COLO829 (cell line): ENCODE measurements at places on chromosomes 5 and 9.
A peak's percentile ranks its signal among the peaks of the same experiment; 100 is the strongest.

- no peak for DNase-seq
Observed at GRCh38 chr5:134114886-134115805, 665 bp downstream of the TCF7 start.

DNA sequence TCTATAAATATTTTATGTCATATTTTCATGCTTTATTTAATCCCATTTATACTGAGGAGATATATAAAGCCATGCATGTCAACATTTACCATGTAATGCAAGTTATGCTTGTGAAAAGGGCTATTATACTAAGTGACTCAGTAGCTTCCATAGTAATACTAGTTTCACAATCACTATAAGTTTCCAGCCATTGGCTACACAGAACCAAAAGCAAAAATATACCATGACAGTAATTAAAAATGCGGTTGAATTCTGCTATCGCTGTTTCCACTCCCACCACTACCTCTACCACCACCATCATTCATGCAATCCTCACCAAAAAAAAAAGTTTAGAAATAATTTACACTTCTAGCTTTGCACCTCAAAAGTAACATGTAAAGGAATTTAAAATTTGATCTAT is 60.2 kb downstream of the MLLT3 start:
- no peak for DNase-seq

DNA sequence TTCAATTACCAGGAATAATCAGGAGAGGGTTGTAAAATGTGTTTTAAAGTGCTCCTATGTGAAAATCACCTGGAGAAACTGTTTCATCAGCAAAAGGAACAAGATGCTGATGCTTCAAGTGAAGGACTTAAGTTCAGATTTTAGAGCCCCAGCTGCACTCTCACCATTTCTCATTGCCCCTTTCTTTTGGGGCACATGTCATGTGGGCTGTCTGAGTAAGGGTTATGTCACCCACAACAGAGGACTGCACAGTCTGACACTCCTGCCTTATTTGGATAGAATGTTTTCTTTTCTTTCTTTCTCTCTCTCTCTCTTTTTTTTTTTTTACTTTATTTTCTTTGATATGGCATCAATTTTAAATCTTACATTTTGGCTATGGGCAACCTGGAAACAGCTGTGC is 204.1 kb upstream of the EFNA5 start:
- no peak for DNase-seq

- DNase-seq = no peak
Observed at GRCh38 chr5:110896901-110897300, 158.1 kb downstream of the SLC25A46 start.

DNA sequence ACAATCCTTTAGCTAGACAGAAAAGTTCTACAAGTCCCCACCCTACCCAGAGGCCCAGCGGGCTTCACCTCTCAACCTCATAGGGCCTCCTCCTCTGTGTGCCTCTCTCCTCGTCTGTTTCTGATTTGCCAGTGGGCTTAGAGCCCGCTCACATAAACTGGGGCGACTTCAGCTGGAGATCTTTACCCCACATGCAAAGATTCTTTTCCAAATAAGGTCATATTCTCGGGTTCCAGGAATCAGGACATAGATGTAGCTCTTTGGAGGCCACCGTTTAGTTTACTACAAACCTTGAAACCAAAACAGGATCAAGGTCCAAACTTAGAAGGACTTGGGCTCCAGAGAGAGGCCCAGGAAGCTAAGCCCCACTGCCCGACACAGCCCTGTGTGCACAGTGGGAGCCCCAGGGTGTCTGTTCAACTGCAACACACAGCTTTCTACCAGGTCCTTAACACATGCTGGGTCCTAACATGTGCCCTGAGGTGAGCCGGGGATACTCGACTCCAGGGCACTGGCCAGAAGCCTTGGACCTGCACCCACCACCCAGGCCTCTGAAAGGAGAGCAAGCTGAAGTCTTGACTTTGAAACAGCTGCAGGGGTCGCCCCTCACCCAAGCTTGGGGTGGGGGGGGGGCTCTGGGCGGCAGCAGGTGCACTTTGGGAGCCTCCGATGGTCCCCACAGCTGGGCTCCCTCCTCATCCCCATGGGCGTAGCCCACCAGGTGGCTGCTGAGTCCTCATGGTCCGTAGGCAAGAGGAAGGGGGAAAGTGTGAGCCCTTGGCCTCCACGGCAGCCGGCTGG is 26.8 kb upstream of the SLC12A7 start:
- no peak for DNase-seq

GRCh38 chr5:171080186-171080938 is 218.5 kb downstream of the RANBP17 start:
- no peak for DNase-seq

DNA sequence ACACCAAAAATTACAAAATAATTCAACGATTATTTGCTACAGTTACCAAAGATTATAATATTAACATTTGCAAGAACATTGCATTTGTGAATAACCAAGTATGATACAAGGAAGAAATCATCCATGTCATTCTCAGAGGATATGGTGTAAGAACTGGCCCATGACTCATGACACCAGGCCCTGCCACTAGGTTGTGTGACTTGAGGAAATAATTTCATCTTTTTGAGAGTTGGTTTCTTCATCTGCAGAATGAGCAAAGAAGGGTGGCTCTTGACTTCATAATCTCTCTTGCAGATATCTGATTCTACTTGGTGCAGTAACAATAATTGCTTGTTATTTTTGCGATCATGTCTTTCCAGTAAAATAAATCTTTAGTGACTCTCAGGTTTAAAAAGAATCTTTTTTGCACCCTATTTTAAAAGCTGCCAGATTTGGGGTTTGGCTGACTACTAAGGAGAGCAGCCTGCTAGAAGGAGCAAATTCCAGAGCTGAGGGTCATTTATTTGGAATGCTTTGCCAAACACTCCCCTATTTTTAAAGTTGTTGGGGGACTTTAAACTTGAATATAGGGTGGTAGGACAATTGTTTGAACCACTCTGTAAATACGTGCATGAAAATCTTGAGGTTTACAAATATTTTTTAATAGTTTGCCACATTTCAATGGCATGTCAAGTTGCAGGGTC is 23.5 kb downstream of the ITGA1 start:
- no peak for DNase-seq

DNA sequence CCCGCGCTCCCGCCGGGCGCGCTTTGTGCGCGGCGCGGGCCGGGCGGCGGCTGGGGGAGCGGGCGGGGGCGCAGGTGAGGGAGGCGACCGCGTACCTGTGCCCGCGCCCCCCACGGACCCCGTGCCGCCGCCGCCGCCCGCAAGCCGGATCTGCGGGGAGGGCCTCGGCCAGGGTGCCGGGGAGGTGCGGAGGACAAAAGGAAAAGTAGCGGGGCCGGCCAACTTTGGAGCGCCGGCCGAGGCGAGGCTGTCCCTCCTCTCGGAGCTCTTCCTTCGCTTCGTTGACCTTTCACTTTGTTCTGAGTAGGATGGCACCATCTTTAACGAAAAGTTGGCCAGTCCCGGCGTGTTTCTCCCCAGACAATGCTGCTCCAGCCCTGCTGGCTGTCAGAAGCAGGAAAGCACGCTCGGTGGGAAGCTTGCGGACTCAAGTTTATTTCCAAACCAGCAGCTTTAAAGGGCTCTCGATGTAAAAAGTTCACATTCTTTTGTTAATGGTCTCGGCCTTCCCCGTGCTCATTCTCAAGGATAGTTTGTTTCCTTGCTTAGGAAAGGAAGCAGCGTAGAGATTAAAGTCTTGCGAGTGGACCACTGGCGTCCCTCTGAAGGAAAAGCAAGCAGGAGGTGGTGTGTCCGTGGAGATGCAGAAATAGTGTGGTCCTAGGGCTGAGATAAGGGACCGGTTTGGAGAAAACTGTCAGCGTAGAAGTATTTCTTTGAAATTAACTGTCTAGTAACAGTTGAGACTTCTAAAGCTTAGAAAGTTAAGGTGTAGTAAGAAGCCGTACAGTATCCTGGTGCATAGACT is 639 bp downstream of the EHMT1 start:
- DNase-seq = peak; percentile 63

GRCh38 chr5:17406423-17406838 is 91.6 kb upstream of the TAF11L2 start:
- no peak for DNase-seq

GRCh38 chr9:137162505-137163364 is 7.1 kb downstream of the LRRC26 start:
- peak; percentile 56 for DNase-seq

GRCh38 chr9:124503713-124504529 is 3.3 kb downstream of the NR5A1 start:
- DNase-seq = no peak

DNA sequence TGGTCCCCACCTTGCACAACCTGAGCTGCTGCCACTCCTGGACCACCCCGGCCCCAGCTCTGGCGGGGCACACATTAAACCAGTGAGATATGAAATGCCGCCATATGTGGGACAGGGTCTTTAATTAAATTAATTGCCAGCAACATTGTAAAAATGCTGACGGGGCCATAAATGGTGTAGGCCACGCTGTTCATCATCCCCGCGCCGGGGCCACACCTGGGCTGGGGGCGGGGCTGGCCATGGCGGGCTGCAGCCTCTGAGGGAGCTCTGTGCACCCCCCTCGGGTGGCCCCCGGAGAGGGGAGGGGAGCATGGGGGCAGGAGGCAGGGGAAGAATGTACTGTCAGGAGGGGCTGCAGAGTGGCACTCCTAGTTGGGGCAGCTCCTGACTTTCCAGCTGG is 41.0 kb downstream of the UNC5A start:
- DNase-seq = no peak

- DNase-seq = no peak
Observed at GRCh38 chr9:38284039-38284575, 108.4 kb upstream of the ALDH1B1 start.

DNA sequence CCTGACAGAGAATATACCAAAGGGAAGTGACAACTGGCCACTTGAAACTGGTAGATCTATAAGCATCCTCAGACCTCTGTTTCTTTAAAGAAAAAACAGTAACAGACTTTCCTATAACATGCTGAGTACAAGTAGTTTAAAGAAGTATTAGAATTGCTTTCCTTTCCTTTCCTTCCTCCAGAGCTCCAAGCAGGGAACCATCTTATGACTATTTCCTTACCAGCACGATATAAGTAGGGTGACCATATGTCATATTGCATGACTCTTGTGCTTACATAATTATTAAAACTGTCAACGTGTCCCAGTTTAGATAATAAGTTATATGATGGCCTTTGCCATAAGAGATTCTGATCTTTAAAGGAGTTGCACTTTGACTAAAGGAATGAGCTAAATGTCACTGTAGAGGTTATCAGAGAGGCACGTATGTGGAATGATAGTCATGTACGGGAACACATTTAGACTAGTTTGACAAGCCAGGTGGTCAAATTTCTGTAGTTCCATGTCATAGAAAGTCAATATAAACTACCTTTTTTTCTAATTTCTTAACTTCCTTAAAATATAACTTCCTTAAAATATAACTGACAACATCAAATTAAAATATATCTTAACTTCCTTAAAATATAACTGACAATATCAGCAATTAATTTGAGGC is 212.7 kb upstream of the CD180 start:
- no peak for DNase-seq
